ENCODE measurements at places on chromosomes 4 and X.

- DNase-seq, result no peak
Observed at GRCh38 chr4:103011378-103012025, 8.0 kb downstream of the SLC9B1 start.

DNA sequence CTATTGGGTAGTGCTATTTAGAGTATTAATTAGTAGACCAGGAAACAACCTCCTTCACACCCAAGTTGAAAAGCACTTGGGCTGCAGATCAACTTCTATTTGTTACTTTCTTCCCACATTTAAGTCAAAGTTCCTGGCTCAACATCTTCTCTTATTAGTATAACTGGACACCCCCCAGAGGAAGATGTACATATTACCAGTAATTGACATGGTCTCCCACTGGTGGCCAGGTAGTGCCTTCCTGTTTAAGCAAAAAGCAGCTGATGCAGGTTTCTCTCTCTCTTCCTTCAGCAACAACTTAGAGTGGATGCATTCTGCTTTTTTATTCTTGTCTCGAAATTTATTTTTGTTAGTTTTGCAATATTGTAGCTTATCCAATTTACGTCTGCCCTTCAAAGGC is 438.1 kb downstream of the GBA3 start:
- no peak for DNase-seq

GRCh38 chr4:115154826-115155225 is 41.4 kb upstream of the NDST4 start:
- DNase-seq, result peak; percentile 60

GRCh38 chr4:161183729-161184128 is 980.1 kb downstream of the FSTL5 start:
- DNase-seq, result no peak

DNA sequence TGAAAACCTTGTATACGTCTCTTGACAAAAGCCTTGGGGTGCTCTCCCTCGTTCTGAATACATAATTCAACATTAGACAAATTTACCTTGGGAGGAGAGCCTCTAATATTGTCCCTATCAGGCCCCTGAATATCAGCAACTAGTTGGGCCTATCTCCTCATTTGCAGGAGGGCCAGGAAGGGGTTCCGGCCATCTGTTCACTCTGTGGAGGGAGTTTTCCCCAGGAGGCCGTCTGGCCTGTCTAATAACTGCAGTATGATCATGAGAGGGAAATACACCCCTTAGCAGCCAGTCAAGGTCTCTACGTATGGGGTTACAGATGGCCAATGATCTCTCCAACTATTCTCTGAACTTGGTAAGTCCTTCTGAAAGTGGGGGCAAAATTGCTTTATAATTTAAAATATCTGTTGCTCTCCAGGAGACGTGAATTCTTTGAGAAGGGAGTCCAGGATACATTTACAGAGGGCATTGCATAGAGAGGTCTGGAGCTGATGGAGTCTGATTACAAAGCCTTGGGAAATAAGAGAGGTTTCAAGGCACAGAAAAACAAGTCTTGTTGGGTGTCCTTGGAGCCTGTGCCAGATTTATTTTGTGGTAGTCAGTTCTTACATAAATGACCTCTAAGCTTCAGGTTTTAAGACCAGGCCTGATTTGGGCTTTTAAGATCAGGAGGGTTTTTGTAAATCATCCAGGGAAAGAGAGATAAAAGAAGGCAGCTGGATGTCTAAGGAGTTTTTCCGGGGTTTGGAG is 48.2 kb upstream of the UXT start:
- DNase-seq, result no peak

DNA sequence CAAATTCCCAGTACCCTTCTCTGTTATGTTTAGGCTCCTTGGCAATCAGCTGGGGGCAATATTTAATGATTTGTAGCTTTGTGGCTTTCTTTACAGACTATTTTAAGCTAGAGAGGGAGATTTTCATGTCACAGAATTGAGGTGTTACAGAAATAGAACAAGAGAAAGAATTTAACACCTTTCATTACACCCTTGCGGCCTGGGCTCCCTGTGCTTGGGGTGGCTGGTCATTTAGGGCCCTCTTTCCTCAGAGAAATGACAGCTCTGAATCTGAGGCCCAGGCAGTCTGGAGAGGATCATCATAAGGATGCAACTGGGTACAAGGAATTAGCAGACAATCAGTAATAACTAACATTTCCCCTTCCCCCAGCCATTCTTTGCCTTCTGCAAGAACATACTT is 104.5 kb upstream of the INTU start:
- DNase-seq, result no peak

- DNase-seq, result no peak
Observed at GRCh38 chr4:79223993-79224776, 101.7 kb downstream of the NAA11 start.

DNA sequence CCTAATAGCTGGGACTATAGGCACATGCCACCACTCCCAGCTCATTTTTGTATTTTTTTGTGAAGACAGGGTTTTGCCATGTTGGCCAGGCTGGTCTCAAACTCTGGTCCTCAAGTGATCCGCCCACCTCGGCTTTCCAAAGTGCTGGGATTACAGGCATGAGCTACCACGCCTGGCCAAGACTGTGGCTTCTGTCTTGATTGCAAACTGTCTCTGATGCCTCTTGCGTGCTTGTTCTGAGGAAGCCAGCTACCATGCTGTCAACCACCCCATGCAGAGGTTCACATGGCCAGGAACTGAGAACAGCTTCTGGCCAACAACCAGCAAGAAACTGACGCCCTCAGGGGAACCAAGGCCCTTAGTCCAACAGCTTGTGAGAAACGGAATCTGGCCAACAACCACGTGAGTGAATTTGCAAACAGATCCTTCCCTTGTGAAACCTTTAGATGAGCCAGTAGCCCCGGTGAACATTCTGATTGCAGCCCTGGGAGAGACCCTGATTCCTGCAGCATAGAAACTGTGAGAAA is 71.2 kb downstream of the SUPT20HL2 start:
- peak; percentile 24 for DNase-seq

Data from NCI-H446 treated with DMSO at 0.1 percent for 48 hours (cell line).